T-cell (primary cell): ENCODE measurements at places on chromosomes 3 and 15.

GRCh38 chr15:71201477-71201876, 86.2 kb downstream of the THSD4 start:
- DNase-seq, result no peak

DNA sequence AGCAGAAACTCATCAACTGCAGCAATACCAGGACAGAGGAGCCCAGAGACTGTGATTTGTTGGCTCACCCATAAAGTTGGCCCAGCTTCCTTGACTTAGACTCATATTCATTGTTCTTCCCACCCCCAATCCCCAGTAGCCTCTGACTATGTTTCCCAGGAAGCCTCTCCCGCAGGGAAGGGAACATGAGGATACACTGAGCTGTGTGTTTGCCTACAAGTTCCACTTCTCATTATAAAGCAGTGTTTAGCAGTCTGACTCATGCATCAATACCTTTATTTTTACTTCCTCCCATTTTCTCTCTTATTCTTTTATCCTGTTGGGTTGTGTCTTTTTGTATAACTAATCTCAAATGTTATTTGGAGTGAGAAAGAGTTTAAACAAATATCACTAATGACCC, 111.6 kb upstream of the PHLDB2 start:
- no peak for DNase-seq

DNA sequence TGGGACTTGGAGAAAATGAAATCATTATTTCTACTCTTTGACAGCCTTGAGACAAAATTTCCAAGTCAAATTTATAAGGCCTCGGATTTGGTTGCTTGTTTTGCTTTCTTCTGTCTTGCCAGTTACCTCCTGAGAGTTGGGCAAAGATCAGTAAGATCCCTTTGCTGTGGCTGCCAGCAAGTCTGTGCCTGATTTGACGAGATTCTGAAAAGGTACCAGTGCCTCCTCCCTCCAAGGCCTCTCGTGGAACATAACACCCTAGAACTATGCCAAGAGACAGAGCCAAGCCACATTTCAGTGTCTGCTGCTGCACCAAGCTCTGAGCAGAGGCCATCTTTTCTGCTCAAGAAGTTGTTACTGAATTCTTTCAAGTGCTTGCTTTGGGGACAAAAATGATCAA, 61.0 kb downstream of the GTPBP8 start:
- no peak for DNase-seq

DNA sequence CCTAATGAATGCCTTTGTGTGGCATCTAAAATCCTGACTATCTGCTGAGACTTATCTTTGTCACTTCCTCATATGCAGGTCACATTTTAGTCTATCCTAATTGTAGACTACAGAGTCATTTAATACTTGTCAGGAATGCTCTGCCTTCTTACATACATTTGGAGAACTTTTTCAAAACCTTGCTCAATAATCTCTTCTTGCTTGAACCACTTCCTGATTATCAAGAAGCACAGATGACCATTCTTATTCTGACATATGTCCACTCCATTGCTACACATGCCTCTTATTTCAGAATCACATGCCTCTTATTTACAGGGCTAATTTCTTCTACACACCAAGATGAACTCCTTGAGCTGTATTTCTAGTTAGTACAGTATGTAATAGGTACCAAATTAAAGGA, 400.3 kb downstream of the TBC1D5 start:
- DNase-seq, result no peak

DNA sequence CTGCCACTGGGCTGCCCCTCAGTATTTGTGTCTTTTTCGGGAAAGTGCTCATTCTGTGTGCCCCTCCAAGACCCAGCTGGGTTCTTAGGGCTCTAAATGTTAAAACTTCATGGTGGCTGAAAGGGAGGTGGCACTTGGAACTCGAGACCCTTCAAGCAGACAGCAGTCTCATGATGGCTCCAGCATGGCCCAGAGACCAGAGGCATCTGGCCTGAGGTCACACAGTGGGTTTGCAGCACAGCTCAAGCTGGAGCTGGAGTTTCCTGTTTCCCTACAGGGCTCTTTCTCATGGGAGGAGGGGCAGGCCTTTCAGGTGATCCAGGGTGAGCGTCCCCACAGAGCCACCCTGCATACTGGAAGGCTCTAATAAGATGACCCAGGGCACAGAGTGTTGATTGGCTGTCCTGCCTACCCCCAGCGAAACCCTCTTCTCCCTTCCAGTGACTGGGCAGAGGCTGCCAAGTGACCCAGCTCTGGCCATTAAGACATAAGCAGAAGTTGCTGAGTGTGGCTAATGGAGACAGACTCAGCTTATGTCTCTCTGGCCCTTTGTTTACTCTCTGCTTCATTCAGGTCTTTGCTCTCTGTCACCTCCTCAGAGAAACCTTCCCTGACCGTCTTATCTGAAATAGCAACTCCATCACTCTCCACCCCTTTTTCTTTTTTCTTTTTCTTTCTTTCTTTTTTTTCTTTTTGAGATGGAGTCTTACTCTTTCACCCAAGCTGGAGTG, 166.6 kb upstream of the SMAD3 start:
- no peak for DNase-seq

DNA sequence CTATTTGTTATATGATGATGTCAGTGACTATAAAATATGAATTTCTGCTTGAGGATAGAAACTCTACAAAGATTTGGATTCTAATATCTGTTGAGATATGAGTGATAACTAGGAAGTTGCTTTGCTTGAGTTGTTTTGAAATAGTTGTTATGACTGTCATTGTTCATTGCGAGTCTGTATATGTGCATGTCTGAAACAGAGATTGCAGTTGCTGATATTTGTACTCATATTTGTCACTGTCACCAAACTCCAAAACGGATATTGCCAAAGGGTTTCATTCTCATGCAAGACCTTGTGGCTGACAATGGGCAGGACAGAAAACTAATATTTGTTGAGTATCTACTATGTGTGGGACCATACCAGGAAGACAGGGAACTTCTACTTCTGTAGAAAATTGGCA, 240.2 kb downstream of the CD47 start:
- DNase-seq, result no peak
